OCI-LY7 (cell line): ENCODE measurements at places on chromosomes 5 and 9. TPM values are rescaled to one million over a fixed set of nuclear protein-coding genes. Genes with fewer than 3 reads are reported as not detected.

The TMEM174 gene
- total RNA-seq: 0.25 TPM in 1 of 2 replicates, not detected in the other

The PCSK1 gene
- total RNA-seq: not detected in 2 replicates

The B4GALT1 gene
- 38.7 and 43.7 TPM in 2 replicates for total RNA-seq

The ICE1 gene
- 27.3 and 28.0 TPM in 2 replicates for total RNA-seq

DNA sequence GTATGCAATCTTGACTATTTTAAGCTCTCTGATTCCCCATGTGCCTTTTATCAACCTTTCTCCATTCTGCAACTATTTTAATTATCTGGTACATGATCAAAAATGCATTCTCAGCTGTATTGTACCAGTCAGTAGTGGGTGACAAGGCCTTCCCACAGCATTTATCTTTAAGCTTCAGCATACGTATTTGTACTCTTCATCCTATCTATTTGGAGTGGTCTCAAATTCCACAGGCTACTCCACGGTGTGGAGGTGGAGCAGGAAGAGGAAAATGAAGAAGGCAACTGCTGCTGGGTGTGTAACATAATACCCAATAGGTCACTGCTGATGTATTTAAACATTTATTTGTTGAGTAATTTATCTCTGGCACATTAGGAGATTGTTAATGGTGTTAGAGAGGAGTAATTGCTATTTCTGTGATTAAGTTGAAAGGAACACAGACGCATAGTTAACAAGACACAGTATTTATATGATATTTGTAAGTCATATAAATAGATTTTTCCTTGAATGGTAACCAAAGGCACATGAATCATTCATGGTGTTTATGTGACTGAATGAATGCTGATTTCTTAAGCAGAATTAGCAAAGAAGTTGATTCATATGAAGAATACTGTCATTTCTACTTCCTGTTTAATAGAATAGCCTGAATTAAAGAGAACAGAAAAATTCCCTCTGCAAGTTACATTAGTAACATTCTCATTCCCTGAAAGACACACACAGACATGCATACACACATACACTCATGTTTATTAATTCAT is 153.8 kb upstream of the NR3C1 start:
- no peak for DNase-seq

DNA sequence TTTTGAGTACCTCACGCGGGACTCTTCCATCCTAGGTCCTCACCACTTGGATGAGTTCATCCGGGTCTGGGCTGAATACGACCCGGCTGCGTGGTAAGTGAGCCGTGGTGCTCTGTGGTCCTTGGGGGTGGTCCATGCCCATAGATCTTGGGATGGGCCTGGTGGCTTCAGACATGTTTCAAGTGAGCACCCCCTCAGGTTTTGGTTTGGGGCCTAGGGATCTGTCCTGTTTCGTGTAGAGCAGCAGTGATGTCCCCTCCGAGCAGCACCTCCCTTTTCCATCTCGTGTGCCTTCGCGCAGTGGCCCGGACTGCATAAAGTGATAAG is 218.9 kb downstream of the CACNA1B start:
- DNase-seq: no peak

- no peak for DNase-seq
Observed at GRCh38 chr9:82726424-82727276, 336.3 kb downstream of the RASEF start.

DNA sequence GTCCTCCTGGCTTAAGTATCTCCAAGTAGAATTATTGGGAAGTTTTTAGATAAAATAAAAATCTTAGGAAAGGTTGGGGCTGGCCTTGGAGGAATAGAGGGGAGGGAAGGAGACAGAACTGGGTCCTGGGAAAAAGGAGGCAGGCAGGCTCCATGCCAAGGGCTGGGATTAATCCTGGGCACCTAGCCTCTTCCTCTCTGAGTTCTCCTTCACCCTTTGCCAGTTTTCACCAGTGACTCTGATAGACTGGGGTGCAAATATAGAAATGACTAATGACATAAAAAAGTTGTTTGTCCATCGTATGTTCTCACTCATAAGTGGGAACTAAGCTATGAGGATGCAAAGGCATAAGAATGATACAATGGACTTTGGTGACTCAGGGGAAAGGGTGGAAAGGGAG is 81.9 kb downstream of the RMI1 start:
- no peak for DNase-seq

GRCh38 chr5:113574417-113574816 is 60.9 kb downstream of the YTHDC2 start:
- DNase-seq: no peak

DNA sequence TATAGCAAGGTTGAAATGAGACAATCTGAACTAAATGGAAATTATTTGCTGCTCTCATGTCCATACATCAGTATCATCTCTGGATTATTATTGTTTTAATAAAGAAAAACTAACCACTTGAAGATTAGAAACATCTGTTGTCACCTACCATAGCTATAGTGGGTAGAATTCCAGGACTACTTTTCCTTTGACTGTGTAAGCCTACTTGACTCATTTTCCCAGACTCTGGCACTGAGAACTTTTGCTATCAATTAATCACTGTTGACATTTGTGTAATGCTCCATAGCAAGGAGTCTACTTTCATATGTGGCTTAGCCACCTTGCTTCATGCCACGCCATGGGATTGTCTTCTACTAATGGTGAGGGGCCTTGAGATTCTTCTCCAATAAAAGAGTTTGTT is 59.9 kb upstream of the ARRDC3 start:
- DNase-seq: no peak

DNA sequence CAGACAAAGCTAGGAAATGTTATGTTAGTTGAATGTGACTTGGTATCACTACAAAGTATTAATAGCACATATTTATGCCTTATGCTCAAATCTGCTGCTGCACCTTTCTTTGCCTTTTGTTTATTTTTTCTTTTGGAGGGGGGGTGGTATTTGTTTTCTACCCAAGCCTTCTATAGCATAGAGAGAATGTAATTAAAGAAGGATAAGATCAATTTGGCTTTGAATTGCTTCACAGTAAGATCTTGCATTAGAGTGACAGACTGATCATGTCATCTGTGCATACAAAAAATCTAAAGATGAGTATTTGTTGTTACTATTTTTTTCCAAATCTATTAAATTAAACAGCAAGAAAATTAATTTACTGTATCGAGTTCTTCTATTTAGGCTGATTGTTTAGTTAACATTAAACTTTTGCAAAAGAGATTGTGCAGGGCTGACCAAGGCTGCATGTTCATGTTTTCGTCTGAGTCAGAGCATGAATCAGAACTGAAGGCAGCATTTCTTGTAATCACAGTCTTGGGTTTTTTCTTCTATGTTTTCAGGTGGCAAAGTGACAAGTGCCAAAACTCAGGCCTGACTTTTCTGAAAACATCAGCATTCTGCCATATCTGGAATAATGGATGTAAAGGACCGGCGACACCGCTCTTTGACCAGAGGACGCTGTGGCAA is 1007.1 kb upstream of the WWC1 start:
- no peak for DNase-seq

DNA sequence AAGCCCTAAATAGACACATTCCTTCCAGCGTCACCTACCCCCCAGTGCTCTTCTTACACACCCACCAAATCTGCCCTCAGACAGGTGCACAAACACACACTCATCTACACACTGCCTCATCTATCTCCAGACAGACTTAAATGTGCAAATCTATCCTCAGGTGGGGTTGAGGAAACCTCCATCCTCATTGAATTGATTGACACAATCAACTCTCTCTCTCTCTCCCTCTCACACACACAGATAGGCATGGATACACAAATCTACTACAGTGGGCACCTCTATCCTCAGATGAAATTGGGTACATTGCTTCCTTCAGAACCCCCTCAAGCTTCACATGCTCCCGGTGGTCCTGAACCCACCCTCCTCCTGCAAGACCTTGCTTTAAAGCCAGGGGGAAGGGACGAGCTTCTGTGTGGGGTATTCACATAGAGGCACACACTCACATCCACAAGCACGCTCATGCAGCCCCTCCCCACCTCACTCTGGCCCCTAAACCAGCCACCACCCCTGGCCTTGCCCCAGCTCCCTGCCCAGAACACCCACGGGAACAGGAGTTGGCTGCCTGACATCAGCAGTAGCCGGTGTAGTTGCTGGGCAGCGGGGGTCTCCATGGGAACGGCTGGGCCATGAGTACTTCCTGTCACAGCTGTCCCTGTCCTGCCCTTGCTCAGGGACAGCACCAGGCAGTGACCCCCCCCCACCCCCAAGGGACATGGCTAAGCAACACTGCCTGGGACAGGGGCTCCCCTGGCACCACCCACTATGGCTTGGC is 22.8 kb downstream of the PCDH1 start:
- no peak for DNase-seq

DNA sequence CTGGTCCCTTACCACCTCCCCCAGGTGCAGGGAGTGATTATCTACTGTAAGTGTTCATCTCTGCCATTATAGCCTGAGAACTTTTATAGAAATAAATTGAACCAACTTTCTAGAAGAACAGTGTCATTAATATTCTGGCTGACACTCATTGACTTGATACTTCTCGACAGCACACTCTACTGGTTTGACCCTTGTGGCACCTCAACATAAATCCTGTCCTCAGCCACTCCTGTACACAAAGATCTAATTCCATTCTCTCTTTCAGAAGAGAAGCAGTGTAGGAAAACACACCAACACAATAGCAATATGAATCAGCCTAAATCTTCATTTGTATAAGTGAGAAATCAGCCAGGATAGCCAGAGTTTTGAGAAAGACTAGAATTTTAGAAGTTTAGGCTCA is 417.7 kb downstream of the TAF11L14 start:
- DNase-seq: no peak
